ENCODE measurements at places on chromosomes 5 and 9.
A peak's percentile ranks its signal among the peaks of the same experiment; 100 is the strongest.

DNA sequence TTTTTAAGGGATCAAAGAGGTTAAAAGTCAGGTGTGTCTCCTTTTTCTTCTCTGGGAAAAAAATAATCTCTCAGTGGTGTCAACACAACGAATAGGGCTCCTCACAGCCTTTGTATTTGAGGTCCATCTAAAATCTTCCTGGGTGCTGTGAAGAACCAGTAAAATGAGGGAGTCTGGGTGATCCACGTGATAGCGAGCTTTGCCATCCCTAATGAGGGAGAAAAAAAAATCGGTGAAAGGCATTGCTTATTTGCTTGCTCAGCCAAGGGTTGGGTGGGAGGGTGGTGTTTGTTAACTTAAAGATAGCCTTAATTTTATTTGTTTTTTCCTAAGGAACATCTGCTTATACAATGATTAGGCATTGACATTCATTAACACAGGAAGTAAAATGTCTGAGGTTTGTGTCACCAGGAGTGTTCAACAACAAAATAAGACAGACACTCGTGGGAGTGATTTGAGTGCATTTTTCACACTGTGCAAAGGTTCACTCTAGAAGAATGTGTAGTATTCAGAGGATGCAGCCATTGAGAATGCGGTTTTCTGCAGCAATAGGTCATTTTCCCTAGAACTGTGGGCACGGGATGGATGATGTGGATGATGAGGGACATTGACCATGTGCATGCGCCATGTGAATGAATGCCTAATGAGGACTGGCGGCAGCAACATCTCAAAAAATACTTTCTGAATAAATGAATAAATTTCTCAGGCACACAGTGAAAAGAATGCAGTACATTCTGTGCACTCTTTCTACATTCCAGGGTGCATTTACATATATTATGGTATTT, 369.5 kb downstream of the NTRK2 start:
- no peak for DNase-seq

- DNase-seq: no peak
These were observed 188.8 kb downstream of the CSNK1G3 start for GRCh38 chr5:123700624-123701287.

- no peak for DNase-seq
These were observed 83.1 kb upstream of the LMNB1 start for GRCh38 chr5:126693806-126694205.

DNA sequence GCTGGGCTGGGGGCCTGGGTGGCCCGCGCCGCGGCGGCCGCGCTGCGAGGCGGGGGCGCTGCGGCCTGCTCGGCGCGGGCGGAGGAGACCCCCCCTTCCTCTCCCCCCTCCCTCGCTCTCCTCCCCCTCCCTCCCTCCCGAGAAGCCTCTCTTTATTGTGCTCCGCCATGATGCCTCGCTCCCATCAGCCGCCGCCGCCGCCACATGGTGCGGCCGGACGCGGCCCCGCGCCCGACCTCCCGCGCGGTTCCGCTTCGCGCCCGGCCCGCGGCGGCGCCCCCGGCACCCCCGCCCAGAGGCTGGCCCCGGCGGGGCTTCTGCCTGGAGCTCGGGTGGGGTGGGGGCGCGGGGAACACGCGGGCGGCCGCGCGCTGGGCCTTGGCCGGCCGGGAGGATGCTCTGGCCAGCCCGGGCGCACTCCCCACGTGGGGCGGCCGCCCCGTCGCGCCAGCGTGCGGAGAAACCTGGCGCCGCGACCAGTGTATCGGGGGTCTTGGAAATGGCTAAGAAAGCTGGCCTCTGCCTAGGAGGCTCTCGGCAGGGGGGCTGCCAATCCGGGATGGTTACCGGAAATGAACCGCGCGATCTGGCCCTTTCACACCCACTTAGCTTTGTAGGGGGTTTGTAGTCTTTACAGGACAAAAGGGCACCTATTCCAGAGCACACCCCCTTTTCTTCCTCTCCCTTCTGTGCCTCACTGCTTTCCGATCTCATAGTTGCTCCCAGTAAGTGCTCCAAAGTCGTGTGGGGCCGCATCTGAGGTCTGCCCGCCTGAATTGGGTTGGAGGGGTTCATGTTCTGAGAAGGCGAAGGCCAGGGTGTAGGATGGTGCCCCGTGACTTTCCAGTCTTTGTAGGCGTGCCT, 1.0 kb downstream of the SET start:
- peak; percentile 84 for DNase-seq

- no peak for DNase-seq
These were observed 139.4 kb downstream of the GADD45G start for GRCh38 chr9:89744255-89744648.

- DNase-seq: no peak
These were observed 23.3 kb upstream of the NDUFB6 start for GRCh38 chr9:32596096-32596865.

DNA sequence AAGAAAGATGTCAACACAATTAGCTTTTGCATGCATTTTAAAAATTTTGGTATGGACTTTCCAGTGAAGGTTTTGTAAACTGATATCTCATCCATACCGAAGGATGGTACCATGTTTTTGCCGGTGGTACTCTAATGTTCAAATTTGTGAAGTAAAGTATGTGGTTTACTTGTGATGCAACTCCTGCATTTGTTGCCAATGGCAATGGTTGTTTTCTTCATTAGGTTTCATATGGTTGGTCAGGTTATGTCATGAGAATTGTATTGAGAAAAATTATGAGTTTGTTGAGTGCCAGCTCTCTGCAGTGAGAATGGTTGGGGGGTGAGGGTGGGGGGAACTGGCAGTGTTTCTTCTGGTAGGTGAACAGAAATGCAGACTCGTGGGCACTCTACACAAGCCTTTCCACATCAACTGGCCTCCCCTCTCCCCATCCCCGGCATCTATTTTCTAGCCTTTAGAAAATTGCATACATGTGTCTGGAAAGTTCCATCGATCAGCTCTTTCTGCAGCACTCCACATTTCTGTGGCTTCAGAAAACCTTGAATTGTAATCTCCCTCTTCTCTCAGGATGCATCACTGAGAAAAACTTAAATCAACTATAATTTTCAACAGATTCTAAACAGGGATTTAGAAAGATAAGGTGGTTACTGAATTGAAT, 107.7 kb downstream of the PDE4D start:
- no peak for DNase-seq

DNA sequence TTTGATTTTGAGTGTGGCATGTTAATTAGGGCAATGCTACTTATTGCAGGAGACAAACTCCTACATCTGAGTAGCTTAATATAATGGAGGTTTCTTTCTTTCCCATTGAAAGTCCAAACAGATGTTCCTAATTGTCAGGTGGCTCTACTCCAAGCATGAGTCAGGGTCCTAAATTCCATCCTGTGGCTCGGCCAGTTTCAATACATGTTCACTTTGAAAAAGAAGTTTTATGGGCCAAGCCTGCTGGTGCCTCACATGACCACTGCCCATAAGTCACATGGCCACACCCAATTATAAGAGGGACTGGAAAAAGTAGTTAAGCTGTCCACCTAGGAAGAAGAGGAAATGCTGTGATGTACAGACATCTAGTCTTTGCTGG, 170.4 kb downstream of the ARRDC3 start:
- DNase-seq: no peak

DNA sequence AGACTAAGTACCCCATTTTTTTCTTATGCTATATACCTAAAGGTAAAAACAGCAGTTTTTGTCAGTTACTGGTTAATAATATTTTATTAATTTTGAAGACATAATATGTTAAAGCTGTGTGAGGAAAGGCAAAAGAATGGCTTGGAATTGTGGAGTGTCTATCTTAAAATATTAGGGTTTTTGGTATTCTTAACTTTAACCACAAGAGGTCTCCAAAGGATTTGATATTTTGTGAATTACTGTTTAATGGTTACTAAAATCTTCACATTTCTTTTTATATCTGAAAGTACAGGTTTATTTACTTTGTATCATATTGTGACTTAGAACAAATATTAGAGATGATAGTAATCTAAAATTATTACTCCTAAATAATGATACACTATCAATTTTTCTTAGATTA, 32.0 kb upstream of the DHFR start:
- peak; percentile 10 for DNase-seq

DNA sequence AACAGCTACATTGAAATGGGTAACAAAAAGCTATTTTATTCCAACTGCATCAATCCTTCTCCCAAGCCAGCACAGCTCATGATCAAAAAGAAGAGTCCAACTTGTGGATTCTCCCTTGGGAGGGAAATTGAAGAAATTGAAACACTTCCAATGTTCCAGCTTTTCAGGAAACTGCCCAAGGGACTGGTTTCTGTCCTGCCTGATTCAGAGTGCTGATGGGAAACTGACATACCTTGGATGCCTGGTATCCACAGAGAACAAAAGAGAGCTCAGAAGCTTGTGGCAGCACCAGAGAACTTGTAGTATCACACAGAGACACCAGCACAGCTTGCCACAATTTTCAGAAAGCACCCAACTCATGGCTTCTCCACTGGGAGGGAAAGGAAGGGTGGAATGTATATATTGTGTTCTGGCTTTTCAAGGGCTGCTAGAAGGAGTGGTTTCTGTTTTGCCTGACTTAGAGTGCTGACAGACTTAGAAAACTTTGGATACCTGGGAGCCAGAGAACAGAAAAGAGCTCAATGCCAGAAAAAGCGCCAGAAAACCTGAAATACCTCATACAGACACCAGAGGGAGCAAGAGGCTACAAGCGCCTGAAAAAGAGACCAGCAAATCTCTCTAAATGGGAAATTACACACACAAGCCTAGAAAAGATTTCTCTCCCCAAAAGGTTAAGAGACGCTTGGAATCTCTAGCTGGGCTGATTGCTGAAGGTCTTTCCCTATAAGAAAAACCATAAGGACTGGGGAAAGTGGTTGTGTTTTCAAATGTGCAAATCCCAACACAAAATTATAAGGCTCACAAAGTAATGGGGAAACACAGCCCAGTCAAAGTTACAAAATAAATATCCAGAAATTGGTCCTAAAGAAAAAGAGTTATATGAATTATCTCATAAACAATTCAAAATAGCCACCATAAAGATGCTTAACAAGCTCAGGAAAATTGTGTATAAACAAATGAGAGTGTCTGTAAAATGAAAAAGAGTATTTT, 178.8 kb downstream of the SPOCK1 start:
- no peak for DNase-seq

DNA sequence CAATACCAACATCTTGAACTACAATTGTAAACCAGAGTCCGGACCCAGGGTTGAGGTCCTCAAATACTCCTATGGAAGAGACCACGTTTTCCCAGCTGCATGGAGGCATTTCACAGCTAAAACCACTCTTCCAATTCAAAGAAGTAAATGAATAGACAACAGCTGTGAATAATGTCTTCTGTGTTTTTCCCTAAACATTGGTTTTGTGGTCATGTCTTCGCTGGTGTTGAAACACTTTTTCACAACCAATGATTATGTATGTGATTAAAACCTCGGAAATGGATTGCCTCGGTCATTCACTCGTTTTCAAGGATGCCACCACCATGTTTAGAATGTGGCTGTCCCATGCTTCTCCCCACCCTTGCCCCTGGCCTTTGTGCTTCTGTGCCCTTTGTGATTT, 9.4 kb upstream of the TENT4A start:
- no peak for DNase-seq

DNA sequence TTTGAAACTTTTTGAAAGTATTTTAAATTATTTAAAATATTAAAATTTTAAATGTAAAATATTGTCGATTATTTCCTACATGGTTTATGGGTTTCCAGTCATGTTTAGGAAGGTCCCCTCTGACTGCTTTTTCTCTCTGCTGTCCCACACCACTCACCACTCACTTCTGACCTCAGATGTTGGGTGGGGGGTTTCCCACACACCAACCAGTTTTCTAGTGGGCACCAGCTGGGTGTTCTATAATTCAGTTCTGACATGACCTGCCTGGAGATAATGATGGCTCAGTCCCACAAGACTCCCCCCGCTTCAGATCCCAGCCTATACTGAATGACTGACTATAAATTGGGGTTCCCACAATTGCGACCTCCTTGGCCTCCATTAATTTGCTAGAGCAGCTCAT, 310.4 kb downstream of the GADD45G start:
- DNase-seq: no peak

- DNase-seq: no peak
These were observed 251.6 kb downstream of the ADGRV1 start for GRCh38 chr5:90810211-90810610.

DNA sequence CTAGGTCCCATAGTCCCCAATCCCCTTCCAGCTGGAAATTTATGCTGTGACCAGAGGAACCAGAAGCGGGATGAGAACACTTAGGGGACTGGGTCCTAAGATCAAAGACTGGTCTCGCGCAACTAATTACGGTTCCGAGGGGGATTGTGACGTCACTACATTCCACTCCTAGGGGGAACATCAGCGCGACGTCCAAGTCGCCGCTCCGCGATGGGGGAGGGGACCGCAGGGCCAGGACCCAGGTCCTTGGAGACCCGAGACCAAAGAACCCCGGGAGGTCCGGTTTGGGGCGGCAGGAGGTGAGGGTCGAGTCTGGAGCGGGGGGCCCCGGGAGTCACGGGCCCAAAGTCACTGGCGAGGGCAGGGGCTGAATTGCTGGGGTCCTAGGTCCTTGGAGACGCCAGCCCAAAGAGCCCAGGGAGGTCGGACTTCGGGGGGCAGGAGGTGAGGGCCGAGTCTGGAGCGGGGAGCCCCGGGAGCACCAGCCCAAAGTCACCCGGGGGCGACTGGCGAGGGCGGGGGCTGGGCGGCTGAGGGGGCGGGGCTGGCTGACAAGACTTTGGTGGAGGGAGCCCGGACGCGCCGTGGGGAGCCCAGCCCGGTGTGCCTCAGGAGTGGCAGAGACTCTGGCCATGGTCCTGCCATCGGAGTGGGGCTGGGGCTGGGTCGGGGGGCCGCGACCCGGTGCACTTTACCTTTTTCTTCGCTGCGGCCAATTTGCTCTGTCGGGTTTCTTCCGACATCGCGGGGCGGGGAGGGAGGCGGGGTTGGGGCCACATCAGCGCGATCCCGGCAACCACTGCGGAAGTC, at the start of gene GOLGA2:
Gene GOLGA2 (minus strand): TSS at position 810 of the 810 bp plus-strand sequence. CDS start 31 bp downstream, at position 779.
- peak; percentile 14 for DNase-seq

DNA sequence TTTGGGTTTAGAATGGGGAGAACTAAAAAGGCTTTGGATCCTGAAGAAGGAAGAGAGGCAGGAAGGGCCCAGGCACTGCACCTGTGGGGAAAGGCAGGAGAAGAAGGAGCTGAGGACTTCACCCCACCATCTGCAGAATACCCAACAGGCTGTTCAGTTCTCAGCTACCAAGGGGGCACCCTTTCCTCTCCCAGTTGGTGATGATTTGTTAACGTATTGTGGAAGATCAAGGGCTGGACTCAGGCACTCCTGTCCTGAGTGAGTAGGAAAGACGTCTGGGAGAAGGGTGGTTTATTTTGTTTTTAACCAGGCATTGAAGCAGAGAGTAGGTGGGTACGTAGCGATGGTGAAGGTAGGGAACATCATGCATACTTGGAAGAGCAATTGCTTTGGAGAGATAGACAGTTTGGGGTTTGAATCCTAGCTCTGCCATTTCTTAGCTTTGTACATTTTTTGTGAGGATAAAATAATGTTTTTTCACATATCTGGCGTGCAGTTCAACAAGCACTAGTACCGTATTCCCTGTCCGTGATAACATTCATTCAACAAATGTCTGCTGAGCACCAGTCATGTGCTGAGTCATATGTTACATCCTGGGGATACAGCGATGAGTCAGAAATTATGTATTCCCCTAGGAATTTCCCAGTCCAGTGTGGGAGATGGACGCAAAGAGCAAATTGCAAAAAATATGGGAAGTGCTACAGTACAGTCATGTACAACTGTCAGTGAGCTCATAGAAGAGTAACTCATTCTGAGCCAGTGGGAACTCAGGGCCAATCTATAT, 2.1 kb downstream of the MSANTD3 start:
- no peak for DNase-seq
